ENCODE measurements at places on chromosomes 4 and X. TPM values are rescaled to one million over a fixed set of nuclear protein-coding genes. Genes with fewer than 3 reads are reported as not detected.

GEMIN8 gene
- total RNA-seq = 10.2 TPM

CWH43 gene
- not detected for total RNA-seq

TMPRSS11E gene
- not detected for total RNA-seq

NHSL2 gene
- total RNA-seq = 0.81 TPM

CT45A10 gene
- total RNA-seq = not detected

HS3ST1 gene
- 0.60 TPM for total RNA-seq

ERAS gene
- total RNA-seq = not detected

TMPRSS11B gene
- total RNA-seq = not detected

ASB11 gene
- total RNA-seq = not detected

Measured in naive thymus-derived CD8-positive, alpha-beta T cell (primary cell).